Right lobe of liver (tissue), 6 donors: ENCODE measurements at places on chromosomes 2 and 18.

DNA sequence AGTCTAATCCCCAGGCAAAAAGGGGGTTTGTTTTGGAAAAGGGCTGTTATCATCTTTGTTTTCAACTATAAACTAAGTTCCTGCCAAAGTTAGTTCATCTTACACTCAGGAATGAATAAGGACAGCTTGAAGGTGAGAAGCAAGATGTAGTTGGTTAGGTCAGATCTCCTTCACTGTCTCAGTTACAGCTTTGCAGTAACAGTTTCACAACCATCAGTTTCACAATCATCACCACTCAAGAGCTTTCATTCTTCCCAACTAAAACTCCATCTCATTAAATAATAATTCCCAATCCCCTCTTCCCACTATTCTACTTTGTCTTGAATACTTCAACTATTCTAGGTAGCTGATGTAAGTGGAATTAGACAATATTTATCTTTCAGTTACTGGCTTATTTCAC lies 200.9 kb downstream of the NYAP2 start:
- H3K27ac ChIP-seq: no peak overlapping the region
- no peaks in the 10 kb centered on the region for H3K36me3 ChIP-seq
- H3K4me3 ChIP-seq: no peak overlapping the region
- DNase-seq: no peak
- no peaks in the 10 kb centered on the region for H3K27me3 ChIP-seq
- no peaks in the 10 kb centered on the region for H3K4me1 ChIP-seq

DNA sequence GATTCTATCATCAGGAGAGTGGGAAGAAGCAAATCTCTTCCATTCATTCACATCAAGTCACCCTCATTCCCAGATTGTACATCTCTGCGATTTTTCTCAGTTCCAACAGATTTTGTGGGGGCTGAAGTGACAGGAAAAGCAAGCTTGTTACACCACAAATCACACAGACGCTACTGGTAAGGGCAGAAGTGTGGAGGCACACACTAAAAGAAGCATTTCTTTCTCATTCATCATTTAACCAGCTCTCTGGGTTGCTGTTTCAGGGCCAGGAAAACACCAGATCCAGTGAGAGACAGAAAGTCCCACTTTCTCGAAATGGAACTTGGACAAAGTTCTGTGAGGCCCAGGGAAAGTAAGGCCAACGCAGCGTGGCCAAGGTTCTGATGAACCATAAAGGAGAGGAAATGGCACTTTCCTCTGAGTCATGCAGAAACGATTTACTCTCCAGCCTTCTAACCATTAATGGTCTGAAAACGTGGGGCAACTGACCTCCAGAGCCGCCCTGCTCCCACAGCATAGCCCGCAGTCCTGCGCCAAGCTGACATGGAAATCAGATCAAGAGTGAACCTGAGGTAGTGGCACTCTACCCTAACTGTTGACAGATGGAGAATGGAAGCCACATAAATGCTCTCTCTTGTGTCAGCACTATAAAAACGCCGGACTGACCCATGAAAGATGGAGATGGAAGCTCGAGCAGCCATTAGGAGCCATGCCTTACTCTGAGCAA lies 191.0 kb downstream of the C1D start:
- DNase-seq: no peak
- no peaks in the 10 kb centered on the region for H3K4me1 ChIP-seq
- H3K27ac ChIP-seq: no peak overlapping the region
- H3K4me3 ChIP-seq: no peak overlapping the region

DNA sequence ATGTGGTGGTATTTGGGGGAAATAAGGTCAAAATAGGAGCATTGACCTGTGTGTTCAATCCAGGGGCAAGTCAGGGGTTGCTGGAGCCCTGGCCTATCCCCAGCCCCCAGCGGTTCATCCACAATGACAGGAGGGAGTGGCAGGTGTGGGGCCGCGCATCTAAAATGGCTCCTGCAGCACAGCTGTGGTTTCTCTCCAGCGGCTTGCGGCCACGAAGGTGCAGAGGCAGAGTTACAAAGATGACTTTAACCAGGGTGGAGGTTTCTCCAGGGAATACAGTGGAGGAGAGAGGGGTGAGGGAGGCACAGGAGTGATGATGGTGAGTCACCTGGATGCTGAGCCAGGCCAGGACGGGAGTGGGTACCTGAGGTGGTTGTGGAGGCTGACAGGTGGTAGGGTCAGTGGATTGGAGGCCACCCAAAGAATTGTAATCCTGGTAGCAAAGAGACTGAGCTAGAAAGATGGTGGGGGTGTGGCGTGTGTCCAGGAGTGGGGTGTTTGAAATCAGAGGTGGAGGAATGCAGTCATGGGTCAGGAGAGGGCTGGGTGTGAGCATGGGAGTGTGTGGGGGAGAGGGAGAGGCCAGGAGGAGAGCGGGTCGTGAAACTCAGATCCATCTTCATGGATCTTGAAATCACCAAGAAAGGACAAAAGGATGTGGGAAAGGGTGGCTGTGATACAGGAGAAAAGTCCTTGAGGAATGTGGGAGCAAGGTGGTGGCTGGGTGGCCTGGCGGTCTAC lies 83.2 kb downstream of the CTIF start:
- H3K27ac ChIP-seq: no peak overlapping the region
- H3K4me1 ChIP-seq: no peaks in the 10 kb centered on the region
- no peak for DNase-seq
- no peaks in the 10 kb centered on the region for H3K27me3 ChIP-seq

GRCh38 chr18:48638896-48639771 lies 100.3 kb downstream of the CTIF start:
- H3K27ac ChIP-seq: no peak overlapping the region
- H3K4me3 ChIP-seq: no peak overlapping the region
- no peaks in the 10 kb centered on the region for H3K27me3 ChIP-seq
- peak; percentile 40 for DNase-seq
- no peaks in the 10 kb centered on the region for H3K36me3 ChIP-seq

GRCh38 chr2:6492573-6492972 lies 373.1 kb downstream of the CMPK2 start:
- no peak overlapping the region for H3K4me3 ChIP-seq
- no peaks in the 10 kb centered on the region for H3K27me3 ChIP-seq
- H3K4me1 ChIP-seq: no peaks in the 10 kb centered on the region
- H3K27ac ChIP-seq: no peak overlapping the region
